Osteoblast (primary cell): ENCODE measurements at places on chromosomes 12 and 14. TPM values are rescaled to one million over a fixed set of nuclear protein-coding genes. Genes with fewer than 3 reads are reported as not detected.

FGF23 gene
- not detected in 2 replicates for total RNA-seq

SPX gene
- 1.2 and 2.9 TPM in 2 replicates for total RNA-seq

DMAC2L gene
- total RNA-seq: 7.2 and 9.4 TPM in 2 replicates

AHNAK2 gene
- 30.8 and 31.8 TPM in 2 replicates for total RNA-seq

DENND5B gene
- 18.8 and 25.6 TPM in 2 replicates for total RNA-seq

SERPINA9 gene
- under 0.01 and 0.29 TPM in 2 replicates for total RNA-seq

PIWIL1 gene
- total RNA-seq: not detected in 2 replicates

GPR84 gene
- 0.36 TPM in 1 of 2 replicates, not detected in the other for total RNA-seq

LRTM2 gene
- not detected in 2 replicates for total RNA-seq

SLC17A8 gene
- total RNA-seq: not detected in 2 replicates

- DNase-seq: no peak
Measured at GRCh38 chr12:4649358-4649661, 396 bp downstream of the NDUFA9 start.

- peak; percentile 42 for DNase-seq
Measured at GRCh38 chr14:50083467-50084337, 32.7 kb downstream of the VCPKMT start.

- no peak for DNase-seq
Measured at GRCh38 chr12:68169213-68169889, 9.8 kb upstream of the IFNG start.

GRCh38 chr12:111067498-111067897 lies 147.1 kb upstream of the MYL2 start:
- DNase-seq: peak; percentile 29

- no peak for DNase-seq
Measured at GRCh38 chr14:61838661-61839245, 76.5 kb downstream of the SNAPC1 start.

DNA sequence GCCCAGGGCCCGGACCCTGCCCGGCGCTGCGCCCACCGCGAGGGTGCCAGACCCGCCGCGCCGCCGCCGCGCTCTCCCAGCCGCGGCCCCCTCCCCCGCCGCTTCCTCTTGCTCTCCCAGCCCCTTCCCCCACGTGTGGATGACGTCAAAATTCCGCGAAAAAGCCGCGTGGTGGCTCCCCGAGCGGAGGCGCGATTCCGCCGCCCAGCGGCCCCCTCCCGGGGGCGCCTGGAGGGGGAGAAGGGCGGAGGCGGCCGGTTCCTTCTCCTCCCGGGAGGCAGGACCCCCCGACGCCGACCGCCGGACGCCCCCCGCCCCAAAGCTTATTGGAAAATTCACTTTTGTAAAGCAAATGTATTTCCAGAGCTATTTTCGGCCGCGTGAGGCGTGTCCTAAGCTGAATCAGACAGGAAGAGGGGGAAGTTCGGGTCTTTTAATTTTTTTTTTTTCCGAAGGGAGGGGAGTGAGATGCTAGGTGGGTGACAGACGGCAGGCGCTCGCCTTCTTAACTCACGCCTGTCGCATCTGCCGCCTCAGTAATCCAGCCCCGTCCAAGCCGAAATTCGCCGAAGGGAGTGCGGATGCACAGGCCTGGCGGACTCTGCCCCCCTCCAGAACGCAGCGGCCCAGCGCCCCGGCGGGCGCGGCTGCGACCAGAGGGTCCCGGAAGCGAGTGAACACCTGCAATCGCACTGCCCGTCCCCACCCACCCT lies 4.1 kb upstream of the CCND2 start:
- no peak for DNase-seq

- DNase-seq: peak; percentile 99
Measured at GRCh38 chr14:60648934-60649874, at the start of gene SIX1. Gene SIX1, minus strand, starts transcription at chr14:60649477. Its CDS starts 288 bp downstream, at chr14:60649189.

- no peak for DNase-seq
Measured at GRCh38 chr12:74801625-74802024, 264.0 kb downstream of the ATXN7L3B start.

GRCh38 chr12:27940245-27940644 lies 32.3 kb downstream of the PTHLH start:
- no peak for DNase-seq

DNA sequence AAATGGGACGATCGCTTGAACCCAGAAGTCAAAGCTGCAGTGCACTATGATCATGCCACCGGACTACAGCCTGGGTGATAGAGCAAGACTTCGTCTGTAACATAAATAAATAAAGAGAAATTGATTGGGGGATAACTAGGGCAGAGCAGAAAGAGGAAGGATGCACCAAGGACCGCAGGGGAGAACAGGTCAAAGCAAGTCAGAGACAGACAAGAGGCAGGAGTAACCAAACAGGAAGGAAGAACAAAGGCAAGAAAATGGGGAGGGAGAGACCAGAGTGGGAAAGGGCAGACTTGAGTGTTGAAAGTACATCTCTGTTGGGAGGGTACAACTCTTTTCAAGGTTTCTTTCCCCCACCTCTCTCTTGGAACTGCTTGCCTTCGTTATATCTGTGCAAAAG lies 50.8 kb upstream of the ELK3 start:
- no peak for DNase-seq

DNA sequence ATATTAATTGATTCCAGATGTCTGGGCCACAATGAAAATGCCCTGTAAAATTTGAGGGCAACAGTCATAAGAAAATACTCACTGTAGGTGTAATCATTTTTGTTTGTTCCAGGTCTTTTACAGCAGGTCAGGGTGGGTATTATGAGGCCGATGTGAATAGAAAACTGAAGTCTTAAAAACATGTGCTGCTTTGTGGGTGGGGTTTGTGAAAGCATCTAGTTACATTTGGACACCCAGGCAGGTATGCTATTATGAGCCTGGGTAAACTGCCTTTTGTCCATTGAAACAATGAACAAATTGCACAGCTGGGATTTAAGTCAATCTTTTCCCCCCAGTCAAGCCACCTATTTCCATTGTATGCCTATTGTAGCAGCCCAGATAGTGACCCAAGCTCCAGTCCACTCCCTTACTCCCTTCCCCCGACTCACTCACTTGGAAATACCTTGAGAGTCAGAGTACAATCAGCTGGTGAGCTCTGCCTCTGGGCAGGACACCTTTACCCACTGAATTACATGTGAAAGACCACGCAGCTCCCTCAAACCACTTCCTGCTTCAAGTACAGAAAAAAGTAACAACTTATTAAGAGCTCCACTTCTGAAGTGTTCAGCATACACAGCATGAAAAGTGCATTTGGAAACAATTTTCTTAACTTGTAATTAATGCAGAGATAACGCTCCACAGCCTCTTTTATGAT lies 1.8 kb downstream of the IGF1 start:
- DNase-seq: no peak

GRCh38 chr14:74980398-74980730 lies 22.4 kb upstream of the EIF2B2 start:
- DNase-seq: no peak

DNA sequence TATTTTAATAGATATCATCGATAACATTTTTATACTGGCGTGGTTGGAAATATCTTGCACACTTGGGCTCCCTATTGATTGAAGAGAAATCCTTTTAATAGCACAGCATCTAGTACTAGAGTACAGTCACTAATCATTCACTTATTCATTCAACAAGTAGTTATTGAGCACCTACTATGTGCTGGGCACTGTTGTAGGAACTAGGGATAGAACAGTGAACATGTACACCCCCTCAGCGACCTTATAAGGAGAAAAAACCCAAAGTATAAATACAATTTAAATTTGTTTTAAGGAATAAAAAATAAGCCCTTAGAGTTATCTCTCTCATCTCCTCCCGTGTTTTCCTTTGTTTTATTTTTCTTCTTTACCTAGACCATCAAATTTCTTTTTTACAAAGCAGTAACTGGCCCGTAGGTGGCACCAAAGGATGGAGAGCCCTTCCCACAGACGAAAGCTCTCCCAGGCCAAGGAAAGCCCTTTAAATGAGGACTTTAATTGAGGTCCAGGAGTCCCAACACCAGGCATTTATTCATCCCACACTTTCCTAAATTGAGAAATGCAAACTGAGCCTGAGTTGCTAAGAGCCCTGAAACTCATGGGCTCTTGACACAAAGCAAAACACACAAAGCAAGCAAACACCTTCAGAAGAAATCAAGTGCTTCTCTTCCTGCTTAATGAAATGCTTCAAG lies 29.0 kb downstream of the PEBP1 start:
- peak; percentile 92 for DNase-seq

DNA sequence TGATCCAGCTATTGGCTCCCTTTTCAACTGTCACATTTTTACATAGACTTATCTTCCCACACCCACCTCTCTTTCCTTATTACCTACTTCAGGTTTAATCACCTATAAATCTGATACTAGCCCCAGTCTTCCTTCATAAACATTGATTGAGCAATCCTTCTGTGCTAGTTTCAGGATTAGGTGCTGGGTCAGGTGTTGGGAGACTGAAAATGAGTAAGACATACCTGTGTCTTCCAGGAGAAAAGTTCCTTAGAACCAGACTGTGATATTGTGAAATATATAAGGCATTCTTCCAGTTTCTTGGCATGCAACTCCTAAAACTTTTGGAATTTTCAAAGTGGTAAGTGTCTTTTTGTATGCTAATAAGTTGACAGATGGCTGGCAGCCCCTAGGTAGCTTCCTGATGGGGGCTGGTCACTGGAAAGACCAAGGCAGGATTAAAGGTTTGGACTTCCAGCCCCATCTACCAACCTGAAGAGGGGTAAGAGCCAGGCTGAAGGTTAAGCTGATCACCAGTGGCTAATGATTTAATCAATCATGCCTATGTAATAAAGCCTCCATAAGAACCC lies 4.6 kb downstream of the ANO6 start:
- DNase-seq: no peak

DNA sequence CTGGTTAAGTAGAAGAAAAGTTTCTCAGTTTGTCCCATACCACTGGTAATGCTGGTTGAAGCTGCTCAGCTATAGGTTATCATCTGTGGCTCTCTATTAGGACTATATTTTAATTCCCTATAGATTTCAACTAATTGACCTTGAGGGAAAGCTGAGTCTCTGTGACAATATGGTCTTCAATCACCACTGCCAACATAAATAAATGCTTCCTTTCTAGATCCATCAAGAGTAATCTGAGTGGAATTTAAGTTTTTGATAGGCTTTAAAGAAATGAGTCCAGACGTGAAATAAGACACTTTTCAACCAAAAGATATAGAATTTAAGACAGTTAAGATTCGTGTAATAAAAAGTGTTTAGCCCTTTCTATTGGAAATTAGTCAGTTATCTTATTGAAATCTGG lies 63.5 kb upstream of the MYF6 start:
- no peak for DNase-seq

GRCh38 chr14:59200195-59200594 lies 11.7 kb downstream of the DAAM1 start:
- DNase-seq: peak; percentile 9

GRCh38 chr12:121026274-121027045 lies 10.2 kb upstream of the C12orf43 start:
- DNase-seq: no peak

DNA sequence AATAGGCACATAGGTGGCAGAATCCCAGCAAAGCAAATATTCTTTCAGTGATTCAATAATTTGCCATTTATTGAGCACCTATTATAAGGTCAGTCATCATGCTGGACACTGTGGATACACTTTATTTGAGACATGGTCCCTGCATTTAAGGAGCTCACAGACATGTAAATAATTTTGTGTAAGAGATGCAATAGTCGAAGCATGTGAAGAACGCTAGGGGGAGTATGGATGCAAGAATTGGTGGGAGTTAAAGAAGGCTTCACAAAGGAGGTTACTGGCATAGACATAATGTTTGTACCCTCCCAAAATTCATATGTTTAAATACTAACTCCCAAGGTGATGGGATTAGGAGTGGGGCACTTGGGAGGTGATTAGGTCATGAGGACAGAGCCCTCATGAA lies 260.6 kb upstream of the GARIN6 start:
- no peak for DNase-seq
